ENCODE measurements at places on chromosomes 6 and 20.

DNA sequence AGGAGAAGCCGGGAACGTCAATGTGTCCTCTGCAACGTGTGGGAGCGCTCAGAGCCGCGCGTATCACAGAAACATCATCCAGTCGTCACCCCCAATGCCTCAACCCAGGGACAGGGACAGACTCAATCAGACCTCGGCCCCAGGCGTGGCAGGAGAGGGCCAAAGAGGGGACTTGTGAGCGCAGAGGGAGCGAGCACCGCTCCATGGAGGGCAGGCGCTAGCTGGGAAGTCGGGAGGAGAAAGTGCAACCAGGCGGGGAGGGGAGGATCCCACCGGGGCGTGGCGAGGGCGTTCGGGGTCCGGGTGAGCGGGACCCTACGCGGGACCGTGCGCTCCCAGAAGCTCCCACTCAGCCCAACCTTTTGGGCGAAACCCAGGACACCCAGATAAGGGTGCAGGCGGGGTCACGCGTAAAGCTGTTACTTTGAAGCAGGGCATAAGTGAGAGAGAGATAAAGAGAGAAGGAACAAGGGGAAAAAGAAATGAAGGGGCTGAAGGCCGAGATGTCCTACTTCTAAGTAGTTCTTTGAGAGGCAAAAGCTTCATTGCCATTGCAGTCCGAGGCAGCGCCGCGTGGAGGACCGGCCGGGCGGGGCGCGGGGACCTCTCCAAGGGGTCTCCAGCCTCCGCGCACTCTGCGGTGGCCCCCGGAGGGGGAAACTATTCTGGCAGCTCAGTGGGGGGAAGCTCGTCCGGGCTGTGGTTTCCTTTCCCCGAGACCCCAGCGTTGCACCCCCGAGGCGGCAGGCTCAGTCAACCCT, 862 bp upstream of the SOBP start:
- DNase-seq = no peak

DNA sequence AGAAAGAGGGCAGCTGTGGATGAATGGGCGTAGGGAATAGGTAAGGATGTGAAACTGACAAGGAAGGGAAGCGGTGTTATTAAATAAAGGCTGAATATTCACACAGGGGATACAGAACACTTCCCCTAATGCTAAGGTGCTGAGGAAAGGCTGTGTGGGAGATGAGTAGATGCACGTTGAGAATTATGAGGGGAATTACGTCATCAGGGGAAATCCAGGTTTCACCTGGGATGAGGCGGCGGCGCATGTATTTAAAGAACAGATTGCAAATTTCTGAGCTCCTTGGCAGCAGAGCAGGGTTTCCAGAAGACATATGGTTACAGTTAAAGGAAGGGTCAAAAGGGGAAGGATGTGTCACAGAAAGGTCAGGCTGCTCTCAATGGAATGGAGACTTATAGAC, 28.7 kb upstream of the EDN1 start:
- no peak for DNase-seq

DNA sequence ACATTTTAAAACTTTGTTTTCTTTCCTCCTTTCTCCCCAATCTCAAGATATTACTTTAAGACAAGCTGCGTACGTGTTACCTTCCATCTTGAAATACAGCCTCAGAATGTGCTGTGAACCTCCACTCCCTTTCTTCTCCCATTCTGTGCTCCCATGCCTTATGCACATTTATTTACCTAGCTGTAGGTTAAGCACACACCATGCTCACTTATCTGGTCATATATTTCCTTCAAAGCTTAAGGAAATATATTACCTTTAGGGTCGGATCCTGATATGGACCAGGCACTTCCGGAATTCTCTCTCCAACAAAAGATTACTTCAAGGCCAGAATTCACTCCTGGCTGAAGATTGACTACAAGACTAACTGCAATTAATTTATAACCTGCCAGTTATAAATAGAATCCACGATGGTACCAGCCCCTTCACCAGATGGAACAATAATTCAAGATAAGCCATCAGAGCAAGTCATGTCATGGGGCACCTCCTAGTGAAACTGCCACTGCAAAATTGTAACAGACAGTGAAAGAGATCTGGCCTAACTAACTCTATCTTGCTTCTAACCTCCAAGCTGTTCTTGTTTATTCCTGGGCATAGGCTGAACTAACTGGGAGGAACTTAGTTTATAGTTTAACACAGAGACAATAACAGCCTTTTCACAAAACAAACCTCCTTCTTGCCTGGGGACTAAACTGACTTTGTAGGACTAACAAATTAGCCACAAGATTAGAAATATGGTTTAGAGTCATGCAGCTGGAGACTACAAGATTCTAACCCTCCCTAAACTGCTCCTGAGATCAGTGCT, 47.5 kb downstream of the OR2B6 start:
- DNase-seq = no peak

- no peak for DNase-seq
Observed at GRCh38 chr20:409697-410559, 1.8 kb downstream of the RBCK1 start.

- DNase-seq = no peak
Observed at GRCh38 chr20:24842918-24843715, 106.0 kb upstream of the CST7 start.

Data from CD4-positive, alpha-beta T cell treated with Interleukin-12 subunit alpha and Interleukin-12 subunit beta, for 1 hour (primary cell).